ENCODE measurements at places on chromosomes 4 and X.

DNA sequence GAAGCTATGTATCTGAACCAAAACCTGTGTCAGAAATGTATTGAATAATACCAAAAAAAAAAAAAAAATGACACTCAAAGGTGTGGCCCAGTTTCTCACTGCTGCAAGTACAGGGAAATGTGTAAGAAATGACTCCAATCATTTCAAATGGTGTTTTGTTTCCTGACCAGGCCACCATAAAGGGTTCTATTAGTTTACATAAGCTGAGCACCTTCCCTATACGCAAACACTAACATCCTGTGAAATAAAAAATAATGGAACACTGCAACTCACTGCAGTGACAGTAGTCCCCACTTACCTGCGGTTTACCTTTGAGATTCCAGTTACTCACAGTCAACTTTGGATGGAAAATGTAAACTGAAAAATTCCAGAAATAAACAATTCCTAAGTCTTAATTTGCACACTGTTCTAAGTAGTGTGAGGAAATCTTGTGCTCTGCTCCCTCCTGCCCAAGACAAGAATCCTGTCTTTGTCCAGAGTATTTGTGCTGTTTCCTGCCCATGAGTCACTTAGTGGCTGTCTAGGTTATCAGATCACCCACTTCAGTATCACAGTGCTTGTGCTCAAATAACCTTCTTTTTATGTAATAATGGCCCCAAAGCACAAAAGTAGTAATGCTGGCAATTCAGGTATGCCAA, 265.3 kb downstream of the RCHY1 start:
- DNase-seq, result no peak

DNA sequence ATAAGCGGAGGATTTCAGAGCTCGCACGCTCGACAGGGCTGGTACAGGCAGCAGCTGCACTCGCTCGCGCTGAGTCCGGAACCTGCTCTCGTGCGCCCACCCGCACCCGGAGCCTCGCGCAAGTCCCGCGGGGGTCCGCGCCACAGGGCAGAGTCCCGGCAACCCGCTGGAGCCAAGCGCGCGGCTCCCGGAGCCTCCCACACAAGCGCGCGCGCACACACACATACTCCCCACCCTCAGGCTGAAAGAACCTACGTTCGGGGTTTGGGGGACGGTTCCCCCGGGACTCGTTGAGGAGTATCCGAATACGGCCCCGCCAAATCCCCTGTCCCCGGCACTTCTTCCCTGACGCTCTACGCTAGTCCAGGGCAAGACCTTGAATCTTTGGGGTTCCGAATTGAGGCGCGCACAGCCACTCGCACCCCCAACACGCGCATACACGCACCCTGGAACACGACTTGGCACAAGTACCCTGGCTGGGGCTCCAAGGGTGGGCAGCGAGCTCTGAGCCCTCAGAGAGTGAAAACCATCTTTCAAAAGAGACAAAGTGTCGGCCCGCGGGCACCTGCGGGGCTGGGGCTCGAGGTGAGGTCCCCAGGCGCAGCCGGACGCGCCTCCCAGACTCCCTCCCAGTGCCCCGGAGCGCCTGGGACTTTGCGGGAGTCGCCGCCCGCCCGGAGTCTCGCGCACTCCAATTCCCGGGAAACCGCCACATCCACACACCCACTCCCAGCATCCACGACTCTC, 952 bp downstream of the ANOS1 start:
- no peak for DNase-seq

DNA sequence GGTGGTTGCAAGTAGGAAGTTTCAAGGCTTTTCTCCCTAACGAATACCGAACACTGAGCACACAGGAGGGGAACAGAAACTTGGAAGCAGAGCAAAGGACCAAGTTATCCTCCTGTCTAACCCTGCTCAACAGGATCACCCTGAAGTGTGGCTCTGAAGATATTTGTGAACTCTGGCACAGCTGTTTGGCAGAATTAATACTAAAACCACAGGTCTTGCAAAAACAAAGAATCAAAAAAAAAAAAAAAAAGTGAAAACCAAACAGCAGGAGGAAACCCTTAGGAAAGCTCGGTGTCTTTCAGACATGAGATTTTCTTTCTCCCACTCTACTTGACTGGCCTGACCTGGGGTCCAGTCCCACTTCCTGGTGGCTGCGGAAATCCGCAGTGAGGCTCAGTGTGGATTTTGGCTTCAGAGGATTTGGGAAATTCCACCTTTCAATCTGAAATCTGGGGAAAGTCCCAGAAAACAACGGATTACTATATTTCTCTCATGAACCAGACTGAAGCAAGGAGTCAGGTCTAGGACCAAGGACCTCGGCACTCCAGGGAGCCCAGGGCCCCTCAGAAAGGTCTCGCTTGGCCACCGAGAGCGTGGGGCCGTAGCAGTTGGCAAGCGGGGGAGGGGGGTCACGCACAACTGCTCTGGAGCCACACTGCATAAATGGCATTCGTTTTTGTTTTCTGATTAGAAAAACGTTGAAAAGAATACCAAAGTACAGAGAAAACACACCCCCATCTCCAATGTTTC, 867 bp downstream of the TIFA start:
- DNase-seq, result no peak

GRCh38 chr4:176193938-176194337, 1.4 kb downstream of the SPATA4 start:
- DNase-seq, result no peak

DNA sequence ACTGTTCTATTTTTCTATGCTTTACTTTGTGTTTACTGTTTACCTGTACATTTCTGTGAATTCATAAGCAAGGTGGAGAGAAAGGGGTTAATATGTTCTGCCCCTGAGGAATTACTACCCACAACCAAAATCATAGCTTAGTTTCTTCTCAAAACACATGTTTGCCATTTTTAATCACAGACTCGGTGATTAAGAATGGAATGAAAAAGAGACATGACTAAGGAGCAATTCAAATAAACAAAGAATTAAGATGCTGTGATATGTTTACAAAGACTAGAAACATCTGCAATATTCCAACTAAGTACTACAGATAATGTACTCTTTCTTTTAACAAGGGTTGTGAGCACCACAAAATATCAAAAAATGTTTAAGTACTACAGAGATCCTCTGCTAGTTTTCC, 11.7 kb upstream of the FAT4 start:
- DNase-seq, result no peak

- no peak for DNase-seq
Measured at GRCh38 chr4:2077537-2078460, 18.7 kb downstream of the NAT8L start.

- no peak for DNase-seq
Measured at GRCh38 chr4:19720610-19721009, 531.1 kb upstream of the SLIT2 start.

- DNase-seq, result no peak
Measured at GRCh38 chrX:40012868-40013265, 84.9 kb downstream of the BCOR start.

DNA sequence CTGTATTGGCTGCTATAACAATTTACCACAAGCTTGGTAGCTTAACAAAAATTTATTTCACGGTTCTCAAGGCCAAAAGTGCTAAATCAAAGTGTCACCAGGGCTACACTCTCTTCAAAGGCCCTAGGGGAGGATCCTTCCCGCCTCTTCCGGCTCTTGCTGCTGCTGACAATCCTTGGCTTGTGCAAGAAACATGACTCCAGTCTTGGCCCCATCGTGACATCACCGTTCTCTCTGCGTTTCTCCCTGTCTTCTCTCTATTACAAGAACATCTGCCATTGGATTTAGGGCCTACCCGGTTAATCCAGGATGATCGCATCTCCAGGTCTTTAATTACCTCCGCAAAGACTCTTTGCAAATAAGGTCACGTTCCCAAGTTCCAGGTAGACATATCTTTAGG, 10.4 kb upstream of the CLCN4 start:
- no peak for DNase-seq
